ENCODE measurements at places on chromosomes 4 and X. TPM values are rescaled to one million over a fixed set of nuclear protein-coding genes. Genes with fewer than 3 reads are reported as not detected.

DNA sequence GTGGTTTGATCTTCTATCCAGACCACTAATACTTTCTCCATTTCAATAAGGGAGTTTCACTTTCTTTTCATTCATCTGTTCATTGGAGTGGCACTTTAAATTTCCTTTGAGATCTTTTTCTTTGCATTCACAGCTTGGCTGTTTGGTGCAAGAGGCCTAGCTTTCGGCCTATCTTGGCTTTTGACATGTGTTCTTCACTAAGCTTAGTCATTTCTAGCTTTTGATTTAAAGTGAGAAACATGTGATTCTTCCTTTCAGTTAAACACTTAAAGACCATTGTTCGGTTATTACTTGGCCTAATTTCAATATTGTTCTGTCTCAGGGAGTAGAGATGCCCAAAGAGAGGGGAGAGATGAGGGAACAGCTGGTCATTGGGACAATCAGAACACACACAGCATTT lies 24.3 kb downstream of the CXCL13 start:
- DNase-seq: no peak

DCX gene
- polyA plus RNA-seq: 9.1 TPM

ITM2A gene
- 627 TPM for polyA plus RNA-seq

SHROOM4 gene
- polyA plus RNA-seq: 9.4 TPM

Data from muscle of arm (tissue), 14 donors.